ENCODE measurements at places on chromosomes 13 and 19.

DNA sequence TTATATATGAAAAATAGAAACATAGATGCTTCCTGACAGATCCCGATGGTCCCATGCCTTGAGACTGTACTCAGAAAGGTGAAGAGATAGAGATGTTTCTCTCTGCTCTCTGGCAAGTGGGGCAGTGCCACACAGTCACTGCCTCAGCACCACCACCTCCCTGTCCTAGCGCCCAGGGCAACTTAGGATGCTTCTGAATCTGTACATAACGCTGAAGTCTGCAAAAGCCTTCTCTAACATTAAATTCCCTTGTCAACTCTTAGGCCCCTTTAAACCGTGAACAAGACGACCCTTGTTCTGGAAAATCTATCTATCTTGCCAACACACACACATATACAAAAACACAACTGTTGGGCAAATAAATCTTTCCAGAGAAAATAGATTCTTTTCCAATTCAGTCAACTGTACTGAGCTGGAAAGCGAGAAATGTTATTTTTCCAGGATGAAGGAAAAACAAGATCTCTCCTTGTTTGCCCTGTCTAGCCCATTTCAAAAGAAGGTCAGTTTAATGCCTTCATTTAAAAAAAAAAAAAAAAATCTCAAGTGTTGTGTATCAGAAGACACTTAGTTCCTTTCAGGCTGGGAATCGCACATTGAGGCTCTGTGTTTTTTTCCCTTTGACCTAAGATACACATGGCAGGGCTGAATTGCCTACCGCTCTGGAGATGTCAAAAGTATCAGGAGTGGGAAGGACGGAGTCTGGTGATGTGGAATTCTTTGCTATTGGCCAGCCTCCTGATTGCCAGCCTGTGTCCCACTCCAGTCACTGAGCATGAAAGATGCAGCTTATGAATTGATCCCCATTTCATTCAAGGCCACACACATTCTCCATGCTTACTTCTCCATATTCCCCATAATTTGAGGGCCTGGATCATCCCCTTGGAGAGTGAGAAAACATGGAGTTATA, 241.4 kb downstream of the LACC1 start:
- peaks cover 7% of the 10 kb centered on the region for H3K36me3 ChIP-seq
- no peak for DNase-seq
- H3K4me3 ChIP-seq, result no peak overlapping the region
- no peaks in the 10 kb centered on the region for H3K27me3 ChIP-seq
- H3K4me1 ChIP-seq, result peaks cover 24% of the 10 kb centered on the region

- no peak for DNase-seq
- H3K4me1 ChIP-seq, result peaks cover 13% of the 10 kb centered on the region
- peaks cover 20% of the 10 kb centered on the region for H3K36me3 ChIP-seq
- H3K4me3 ChIP-seq, result no peak overlapping the region
Measured at GRCh38 chr13:113785051-113786010, 26.3 kb downstream of the TMEM255B start.

DNA sequence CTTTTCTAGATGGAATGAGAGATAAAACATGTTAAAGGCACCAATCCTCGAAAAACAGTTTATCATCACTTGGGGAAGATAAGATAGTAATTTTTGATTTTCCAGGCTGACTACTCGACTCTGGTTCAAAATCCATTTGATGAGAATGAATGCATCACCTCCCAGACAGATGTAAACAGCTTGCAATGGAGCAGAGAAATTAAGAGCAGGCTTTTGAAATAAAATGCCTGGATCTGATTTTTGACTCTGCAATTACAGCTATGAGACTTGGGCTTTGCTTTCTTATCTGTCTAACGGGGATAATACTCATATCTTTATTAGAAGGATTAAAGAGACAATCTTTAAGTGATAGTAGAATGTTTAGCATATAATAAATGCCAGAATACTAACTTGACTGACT, 1148.9 kb downstream of the OLFM4 start:
- peaks cover 31% of the 10 kb centered on the region for H3K4me1 ChIP-seq
- H3K36me3 ChIP-seq, result peaks cover 6% of the 10 kb centered on the region
- H3K27ac ChIP-seq, result no peak overlapping the region
- H3K4me3 ChIP-seq, result no peak overlapping the region
- H3K27me3 ChIP-seq, result no peaks in the 10 kb centered on the region
- DNase-seq, result no peak

- H3K4me1 ChIP-seq, result 0 out of 2 replicates have a peak, but pooled peaks cover 3% of the 10 kb centered on the region
- 0 out of 2 replicates have a peak, but pooled peaks cover under 1% of the 10 kb centered on the region for H3K27me3 ChIP-seq
- H3K27ac ChIP-seq, result no peak overlapping the region
- no peak for DNase-seq
- H3K4me3 ChIP-seq, result no peak overlapping the region
Measured at GRCh38 chr19:33250500-33250899, 24.9 kb upstream of the SLC7A10 start.

DNA sequence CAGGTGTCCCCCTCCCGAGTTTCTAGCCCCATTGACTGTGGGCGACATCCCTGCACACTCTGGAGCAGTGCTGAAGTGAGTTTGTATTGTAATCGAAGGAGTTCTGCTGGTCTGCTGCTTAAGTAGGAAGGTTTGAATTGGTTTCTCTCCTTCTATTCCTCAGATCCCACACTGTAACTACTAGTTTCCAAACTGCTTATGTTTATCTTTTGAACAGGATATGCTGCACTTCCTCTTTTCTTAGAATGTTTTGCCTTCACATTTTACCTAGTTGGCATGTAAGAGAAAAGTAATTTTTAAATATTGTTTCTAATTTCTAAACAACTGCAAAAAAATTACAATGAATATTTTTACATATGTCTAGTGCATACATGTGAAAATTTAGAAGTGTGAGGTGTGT, 511.8 kb downstream of the KLF12 start:
- peaks cover 14% of the 10 kb centered on the region for H3K4me1 ChIP-seq
- no peak for DNase-seq
- no peak overlapping the region for H3K27ac ChIP-seq
- H3K27me3 ChIP-seq, result no peaks in the 10 kb centered on the region
- H3K4me3 ChIP-seq, result no peak overlapping the region
- no peaks in the 10 kb centered on the region for H3K36me3 ChIP-seq
